ENCODE measurements at places on chromosomes 5 and 9. TPM values are rescaled to one million over a fixed set of nuclear protein-coding genes. Genes with fewer than 3 reads are reported as not detected.

Gene PRUNE2
- total RNA-seq = 88.1 TPM

Gene C5orf58
- not detected for total RNA-seq

Gene ATP6V0E1
- total RNA-seq = 195 TPM

Gene BAAT
- total RNA-seq = 0.06 TPM

Gene ZNF354B
- 11.8 TPM for total RNA-seq

Gene MYMK
- not detected for total RNA-seq

Gene SHC3
- under 0.01 TPM for total RNA-seq

Gene FGF18
- 0.06 TPM for total RNA-seq

Gene DPM2
- 29.5 TPM for total RNA-seq

Gene ADGRD2
- total RNA-seq = not detected

Gene MSANTD3
- 84.2 TPM for total RNA-seq

Gene PDE6A
- total RNA-seq = 0.58 TPM

Gene PCDHGB4
- total RNA-seq = 0.69 TPM

- no peak for DNase-seq
Measured at GRCh38 chr5:16924206-16924605, 11.9 kb downstream of the MYO10 start.

DNA sequence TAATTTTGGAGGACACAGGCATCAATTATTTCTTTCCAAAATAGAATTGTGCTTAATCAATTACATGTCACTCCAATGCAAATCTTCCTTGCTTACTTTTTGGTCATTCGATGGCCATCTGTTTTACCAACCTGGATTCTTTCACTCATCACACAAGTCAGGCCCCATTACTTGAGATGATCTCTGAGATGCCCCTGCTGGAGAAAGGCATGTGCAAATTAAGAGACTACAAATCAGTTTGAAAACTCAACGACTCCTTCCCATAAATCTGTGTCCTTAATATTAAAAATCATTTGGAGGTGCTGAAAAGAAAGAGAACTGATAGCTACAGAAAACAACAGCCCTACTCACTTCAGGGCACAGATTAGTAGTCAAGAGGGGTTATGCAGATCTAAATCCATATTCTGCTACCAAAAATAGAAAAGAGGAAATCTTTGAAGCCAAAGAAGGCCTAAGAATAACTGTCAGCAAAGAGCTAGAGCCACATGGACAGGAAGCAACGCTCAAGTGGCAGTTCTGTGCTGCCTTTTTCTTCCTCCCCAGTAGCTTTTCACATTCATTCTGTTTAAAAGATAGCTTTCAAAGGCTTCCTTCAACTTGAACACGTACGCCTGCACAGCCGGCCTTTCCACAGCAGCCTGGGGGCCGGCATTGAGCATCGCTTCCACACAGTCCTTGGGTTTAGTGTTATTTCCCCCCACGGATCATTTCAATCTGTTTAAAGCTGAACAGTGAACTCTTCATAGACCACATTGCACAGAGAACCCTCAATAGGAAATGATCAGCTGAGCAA is 79.3 kb upstream of the MAP3K1 start:
- no peak for DNase-seq

- DNase-seq = peak; percentile 55
Measured at GRCh38 chr9:72445306-72445995, 76.0 kb upstream of the TMC1 start.

GRCh38 chr5:106675687-106676086 is 995.0 kb downstream of the EFNA5 start:
- DNase-seq = no peak

DNA sequence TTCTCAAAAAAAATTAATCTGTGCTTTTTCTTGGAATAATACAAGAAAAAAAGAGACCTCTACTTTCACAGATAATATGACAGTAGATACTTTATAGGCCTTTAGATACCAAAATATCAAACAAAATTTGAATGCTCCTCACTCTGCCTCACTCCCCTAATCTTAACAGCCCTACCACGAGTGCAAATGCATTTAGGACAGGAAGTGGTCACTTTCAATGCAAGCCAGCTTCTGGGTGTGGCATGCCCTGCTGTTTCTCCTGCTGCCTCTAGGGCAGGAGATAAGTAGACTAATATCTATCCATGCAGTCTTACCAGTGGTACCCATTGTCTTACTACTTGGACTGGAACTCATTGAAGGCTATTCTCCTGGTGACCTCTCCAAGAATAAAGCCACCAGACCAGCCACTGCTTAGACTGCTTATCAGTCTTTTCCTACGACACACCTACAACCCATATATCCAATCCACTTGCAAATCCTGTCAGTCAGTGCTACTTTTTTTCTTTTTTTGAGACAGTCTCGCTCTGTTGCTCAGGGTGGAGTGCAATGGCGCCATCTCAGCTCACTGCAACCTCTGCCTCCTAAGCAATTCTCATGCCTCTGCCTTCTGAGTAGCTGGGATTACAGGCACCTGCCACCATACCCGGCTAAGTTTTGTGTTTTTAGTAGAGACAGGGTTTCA is 23.0 kb downstream of the FRRS1L start:
- DNase-seq = peak; percentile 52

GRCh38 chr9:117720555-117720954 is 16.4 kb downstream of the TLR4 start:
- peak; percentile 78 for DNase-seq

DNA sequence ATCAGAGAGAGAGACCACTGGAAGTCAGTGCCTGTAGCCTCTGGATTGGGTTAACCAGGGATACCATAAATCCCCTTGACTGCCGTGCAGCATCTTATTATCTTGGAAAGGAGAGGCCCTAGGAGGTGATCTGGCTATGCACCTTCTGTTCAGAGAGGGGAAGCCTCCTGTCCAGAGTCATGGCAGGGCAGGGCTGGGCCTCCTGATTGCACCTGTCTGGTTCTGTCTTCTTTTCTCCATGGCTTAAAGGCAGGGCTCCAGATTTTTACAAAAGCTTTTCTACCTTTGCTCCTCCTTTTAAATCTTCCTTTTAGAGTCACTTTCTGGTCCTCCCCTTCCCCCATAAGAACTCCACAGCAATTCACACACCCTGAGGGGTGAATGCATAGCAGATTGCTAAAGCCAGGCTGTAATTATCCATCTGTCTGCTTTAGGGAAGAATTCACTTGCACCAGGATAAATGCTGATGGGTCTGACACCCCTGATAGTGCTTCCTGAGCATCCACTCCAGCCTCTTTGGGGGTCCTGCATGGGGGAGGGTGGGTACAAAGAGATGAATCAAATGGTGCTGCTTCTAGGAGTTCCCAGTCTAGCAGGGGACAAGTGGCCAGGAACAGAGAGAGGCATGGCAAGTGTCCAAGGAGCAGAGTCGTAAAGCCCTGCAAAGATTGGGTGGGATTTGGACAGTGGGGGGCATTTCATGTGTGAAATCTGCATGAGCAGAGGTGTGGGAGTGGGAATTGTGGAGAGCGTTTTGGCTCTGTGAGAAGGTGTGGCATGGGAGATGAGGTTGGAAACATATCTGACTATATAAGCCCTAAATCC is 141.3 kb upstream of the ALDH1B1 start:
- DNase-seq = no peak

GRCh38 chr5:56476487-56476856 is 243.3 kb upstream of the ANKRD55 start:
- DNase-seq = no peak

DNA sequence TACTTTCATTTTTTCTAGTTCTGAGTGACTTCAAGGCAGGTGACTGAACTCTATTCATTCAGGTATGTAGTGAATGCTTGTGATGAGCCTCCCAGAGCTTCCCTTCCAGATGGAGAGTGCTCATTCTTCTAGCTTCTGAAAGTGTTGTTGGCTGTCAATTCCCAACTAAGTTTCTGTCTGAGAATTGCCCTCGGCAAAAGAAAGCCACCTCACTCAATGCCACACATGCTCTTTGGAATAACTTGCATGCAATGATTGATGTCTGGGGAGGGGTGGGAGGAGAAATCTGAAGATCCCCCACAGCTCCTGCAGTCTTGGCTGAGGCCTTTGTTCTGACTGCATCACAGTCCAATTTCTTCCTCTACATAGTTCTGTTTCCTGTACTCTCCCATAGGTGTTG is 123.1 kb upstream of the C6 start:
- DNase-seq = no peak

- DNase-seq = no peak
Measured at GRCh38 chr9:122812736-122813135, 12.8 kb downstream of the OR1K1 start.

DNA sequence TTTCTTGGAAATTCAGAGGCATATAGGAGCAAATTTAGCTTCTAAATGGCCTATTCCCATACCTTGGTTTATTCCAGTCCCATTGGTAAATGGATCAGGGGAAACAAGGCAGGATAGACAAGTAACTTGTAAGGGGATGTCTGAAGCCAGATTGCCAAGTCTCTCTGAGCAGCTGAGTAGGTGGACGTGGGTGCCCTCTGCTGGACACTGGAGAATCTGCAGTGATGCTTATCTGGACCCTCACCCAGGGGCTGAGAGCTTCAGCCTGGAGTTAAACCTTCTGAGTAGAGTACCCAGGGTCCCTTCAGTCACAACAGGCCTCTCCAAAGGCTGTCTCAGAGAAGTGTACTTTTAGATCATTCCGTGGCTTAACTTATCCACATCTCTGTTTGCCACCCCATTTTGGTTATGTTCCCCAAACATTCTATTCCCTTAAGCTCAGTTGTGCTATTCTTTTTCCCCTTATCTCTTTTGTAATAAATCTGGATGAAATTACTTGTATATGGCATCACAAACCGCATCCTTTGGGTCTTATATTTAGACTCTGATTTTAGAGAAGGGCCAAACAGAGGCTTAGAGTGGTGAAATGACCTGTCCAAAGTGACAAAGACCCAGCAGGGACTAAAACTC is 218.3 kb upstream of the GLRA1 start:
- DNase-seq = peak; percentile 41

GRCh38 chr9:98795970-98796363 is 388 bp downstream of the ANKS6 start:
- no peak for DNase-seq

DNA sequence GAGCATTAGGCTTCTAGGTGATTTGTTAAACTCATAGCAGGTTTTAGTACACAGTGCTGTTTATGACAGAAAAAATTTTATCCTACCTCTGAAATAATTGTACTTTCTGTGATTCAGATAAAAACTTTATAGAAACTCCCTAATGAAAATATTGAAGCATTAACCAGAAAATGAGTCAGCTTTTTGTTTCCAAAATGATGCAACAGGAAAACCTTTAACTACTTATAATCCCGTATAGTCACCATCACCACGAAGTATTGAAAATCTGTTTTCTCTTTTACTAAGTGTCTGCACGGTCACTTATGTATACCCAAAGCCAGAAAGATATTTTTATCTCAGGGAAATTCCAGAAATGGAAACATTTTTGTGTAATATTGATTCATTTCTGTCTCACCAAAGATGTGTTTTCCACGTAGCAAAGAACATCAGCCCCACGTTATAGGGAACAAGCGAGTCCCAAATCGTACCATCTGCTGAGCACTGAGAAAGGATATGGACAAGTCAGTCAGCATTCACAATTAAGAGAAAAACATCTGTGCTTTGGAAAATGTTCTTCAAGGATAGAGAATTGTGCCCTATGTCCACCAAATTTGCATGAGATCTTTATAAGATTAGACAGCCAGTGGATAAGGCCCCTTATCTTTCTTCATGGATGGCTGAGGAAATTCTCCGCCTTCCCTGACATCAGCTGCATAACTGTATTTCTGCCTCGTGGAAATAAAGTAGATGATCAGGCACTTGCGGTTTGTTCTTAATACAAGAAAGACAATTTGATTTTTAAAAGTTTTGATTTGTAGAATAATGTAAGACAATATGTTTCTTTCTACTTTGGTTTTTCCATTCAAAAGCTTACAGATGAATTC is 41.9 kb downstream of the TNFAIP8 start:
- DNase-seq = peak; percentile 74

DNA sequence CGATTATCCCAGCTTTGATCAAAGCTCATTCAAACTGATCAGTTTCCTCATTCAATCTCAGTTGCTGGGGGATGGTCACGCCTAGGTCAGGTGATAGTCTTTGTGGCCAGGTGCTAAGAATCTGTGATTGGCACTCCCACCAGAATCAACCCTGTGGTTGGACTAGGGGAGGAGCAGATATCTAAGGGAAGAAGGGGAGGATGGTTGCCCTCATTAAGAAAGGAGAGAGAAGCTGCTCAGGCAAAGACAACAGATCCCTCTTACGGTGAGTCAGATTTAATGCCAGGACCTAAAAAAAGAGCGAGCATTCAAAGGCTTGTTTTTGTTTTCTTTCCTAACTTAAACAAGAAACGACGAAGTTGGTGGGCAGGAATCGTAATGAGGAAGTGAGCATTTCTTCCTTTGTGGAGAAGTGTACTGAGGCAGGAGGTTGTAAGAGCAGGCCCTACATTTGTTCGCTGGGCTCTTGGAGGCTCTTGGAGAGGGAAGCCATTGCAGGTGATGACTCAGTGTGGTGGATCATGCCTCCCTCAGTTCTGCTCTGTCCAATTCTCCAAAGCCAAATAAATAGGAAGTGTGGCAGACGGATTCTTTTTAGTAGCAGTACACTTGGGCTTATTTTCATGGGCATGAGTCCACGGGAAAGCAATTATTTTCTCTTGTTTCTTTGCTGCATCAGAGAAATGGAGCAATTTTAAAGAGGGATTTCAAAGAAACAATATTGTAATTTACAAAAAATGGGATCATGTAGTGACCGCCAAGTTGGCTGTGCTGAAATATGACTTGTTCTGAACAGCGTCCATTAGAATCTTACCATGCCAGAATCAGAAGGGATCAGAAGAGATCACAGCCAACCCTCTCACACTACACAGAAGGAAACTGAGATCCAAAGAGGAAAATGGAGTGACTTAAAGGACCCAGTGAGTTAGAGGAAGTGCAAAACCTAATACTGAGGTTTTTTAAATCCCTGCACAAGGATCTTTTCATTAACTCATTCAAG is 18.7 kb upstream of the TGFBR1 start:
- DNase-seq = peak; percentile 87

GRCh38 chr5:131160134-131160533 is 4.9 kb downstream of the HINT1 start:
- no peak for DNase-seq

GRCh38 chr9:80134487-80134886 is 562.7 kb downstream of the TLE4 start:
- DNase-seq = no peak

DNA sequence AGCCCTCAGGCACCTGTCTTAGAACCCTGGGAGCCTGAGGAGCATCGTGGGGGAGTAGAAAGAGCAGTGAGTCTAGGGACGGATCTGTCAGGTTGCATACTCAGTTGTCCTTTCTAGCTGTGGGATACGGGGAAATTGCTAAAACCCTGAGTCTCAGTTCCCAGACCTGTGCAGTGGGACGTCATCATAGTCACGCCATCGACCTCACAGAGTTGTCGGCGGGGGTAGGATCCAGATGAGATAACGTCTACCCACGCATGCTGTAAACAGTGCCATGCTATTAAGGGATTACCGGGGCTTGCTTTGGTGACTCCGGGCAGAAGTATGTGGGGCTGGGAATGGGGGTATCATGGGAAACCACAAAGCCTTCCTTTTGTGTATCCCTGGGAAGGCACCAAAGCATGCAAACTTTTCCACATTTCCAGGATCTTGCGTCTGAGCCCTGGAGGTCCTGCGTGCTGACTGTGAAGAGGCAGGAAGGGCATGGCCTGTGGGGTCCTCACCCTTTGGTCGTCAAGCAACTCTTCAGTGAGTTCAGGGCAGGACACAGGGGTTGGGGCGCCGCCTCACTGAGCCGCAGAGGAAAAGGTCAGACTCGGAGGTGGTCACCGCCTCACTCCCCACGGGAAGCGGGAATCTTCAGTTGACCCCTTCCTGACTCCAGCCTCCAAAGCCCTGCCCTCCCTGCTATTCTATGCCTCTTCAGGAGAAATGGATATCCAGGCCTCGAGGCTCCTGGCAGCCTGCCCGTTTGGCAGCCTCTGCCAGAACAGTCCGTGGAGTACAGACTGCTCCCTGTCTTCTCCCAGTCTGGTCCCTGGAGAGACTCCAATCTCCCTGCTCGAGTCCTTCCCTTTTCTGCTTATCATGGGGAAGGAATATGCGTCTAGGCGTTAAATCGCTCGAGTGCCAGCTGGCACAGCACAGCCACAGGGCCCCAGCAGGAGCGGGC is 186.8 kb upstream of the KLF9 start:
- DNase-seq = peak; percentile 97

Data from LHCN-M2 (cell line).